Calu3 (cell line): ENCODE measurements at places on chromosomes 1 and 21. TPM values are rescaled to one million over a fixed set of nuclear protein-coding genes. Genes with fewer than 3 reads are reported as not detected.

Gene NECTIN4
- total RNA-seq = 24.9 and 42.4 TPM in 2 replicates

Gene ANKRD45
- not detected in 2 replicates for total RNA-seq

Gene DCDC2B
- total RNA-seq = not detected in 2 replicates

Gene HSD17B7
- 50.6 and 59.3 TPM in 2 replicates for total RNA-seq

Gene PTPRF
- total RNA-seq = 240 and 318 TPM in 2 replicates
